ENCODE measurements at places on chromosomes 2 and 18.
A peak's percentile ranks its signal among the peaks of the same experiment; 100 is the strongest.

GRCh38 chr2:117720765-117721164 is 93.7 kb upstream of the DDX18 start:
- no peak for DNase-seq

DNA sequence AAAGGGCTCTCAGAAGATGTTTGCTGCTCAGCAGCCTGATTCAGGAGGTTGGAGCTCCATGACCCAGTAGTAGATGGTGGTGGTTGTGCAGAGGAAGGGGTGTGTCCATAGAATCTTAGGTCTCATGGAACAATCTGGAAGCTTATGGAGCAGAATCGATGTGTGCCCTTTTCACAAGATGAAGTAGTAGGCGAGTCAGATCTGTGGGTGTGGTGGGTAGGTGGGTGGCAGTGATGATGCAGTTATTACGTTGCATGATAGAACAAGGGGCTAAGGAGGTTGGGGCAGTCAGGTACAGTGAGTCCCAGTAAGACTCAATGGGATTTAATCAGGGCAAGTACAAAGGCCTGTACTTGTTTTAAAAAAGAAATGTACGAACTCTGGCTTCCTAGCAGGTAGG is 9.1 kb downstream of the TET3 start:
- no peak for DNase-seq

GRCh38 chr2:217286833-217287232 is 427.0 kb upstream of the TNP1 start:
- DNase-seq = no peak

GRCh38 chr18:62976227-62976626 is 260.9 kb downstream of the PHLPP1 start:
- no peak for DNase-seq

DNA sequence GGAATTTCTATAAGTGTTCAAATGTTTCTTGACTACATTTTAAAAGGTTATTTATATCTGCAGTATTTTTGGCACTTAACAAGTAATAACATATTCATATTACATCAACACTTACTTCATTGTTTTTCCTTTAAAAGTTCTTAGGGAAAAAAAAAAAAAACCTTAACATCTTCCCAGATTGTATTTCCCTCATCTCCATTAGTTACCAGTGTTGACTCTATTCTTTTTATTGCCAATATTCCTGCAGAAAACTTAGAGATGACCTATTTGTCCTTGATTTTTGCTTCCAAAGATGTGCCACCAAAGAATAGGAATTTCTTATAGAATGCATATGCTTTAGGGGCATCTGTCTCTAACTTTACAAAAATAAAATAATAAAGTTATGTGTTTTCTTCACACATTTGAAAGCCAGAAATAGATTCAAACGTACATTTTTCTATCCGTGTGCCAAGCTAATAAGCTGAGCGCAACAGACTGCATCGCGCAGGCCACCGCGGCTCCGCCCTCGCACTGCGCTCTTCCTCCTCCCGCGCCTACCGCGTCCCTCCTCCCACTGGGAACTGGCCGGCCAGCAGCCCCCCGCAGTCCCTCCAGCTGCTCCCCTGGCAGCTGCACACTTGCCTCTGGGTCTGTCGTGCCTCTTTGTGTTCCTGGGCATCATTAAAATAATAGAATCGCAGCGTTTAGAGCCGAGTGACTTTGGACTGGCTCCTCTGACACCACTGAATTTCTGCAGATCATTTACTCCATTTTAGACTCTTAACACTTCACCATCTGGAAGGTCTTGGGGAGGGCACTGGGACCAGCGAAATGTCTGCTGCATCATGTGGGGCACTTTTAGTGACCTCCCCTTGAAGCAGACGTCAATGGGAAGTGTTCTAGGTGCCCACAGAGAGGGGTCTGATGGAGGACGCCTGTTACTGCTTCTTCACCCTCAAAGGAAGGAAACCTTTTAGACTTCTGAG is 21.2 kb upstream of the NAB1 start:
- DNase-seq = peak; percentile 9

GRCh38 chr18:76374330-76375281 is 120.4 kb downstream of the ZNF516 start:
- DNase-seq = peak; percentile 59

DNA sequence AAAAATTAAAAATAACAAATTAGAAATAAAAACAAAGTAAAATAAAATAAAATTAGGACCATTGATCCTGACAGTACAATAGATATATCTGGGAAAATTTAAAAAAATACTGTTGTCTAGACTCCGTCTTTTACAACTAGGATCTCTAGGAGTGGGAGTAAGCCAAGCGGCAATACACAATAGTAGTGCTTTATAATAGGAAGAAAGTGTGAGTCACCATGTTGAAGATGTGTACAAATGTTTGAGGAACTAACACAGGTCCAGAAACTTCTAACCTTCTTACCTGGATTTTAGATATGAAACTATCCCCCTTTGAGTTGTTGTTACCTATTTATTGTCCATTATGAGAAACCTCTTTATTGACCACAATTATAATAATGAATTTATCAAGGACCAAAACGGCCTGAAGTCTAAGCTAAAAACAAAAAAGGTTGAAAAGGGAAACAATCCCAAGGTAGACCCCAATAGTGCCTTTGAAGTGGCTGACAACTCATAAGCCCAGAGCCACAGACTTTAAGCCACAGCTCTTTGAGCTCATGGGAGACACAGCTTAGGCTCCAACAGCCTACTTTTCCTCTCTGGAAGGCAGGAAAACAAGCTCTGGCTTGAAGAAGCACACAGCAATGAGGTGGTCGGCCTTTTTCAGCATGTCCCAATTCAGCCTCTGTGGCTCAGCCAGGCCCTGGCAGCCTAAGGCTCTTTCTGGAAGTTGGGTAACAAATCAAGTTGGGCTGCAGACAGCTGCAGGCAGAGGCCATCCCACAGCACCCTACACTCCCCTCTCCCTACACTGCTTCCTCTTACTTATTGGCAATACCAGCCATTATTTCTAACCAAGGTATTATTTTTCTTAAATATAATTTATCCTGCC is 62.9 kb downstream of the AQP4 start:
- no peak for DNase-seq

DNA sequence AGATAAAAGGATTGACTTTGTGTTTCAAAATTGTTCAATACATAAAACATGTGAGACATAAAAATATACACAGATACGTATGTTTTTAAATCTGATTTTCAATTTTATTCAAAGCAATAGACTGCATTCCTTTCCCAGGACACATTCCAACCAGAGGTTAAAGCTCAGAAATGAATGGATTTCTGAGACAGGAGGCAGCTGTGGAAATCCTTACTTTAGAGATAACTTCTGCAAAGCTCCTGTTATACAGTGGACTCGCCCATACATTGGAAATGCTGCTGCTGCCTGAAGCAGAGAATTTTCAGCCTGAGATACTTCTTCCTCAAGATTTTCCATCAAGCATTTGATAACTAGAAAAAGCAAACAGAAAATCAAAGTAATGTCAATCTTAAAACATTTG is 43.8 kb downstream of the THADA start:
- no peak for DNase-seq

DNA sequence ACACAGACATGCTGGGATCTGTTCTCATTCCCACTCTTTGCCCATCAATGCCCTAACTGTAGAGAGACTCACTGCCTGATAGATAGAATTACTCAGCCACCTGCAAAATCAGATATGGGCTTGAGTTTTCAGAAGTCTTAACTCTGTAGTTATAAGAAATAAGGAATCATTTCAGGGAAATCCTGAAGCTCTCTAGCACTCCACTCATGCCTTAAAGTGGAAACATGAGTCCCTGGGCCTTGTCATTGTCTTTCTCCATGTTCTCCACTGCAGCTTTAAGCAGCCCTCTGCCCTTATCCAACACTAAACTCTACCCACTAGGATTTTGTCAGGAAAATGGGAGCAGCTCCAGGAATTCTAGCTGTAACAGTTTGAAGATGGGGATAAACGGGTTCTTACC is 192.5 kb downstream of the SNTG2 start:
- no peak for DNase-seq

- DNase-seq = no peak
These were observed 46.9 kb upstream of the STRN start for GRCh38 chr2:37013315-37013641.

DNA sequence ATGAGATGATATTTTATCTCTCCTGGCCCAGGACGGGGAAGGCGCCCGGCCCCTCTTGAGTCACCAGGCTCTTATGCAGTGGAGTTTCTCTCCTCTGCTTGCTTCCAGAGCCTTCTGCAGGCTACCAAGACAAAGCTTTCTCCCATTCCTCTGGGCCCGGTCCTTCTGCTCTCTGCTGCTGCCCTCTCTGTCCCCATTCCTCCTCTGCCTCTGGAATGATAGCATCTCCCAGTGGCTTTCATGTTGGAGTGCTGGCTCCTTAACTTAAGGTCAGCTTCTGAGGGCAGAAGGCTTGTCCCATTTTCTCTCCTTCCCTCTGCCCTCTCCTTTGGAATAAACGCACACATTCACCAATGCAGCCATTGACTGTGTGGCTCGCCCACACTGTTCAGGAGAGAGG is 86.2 kb downstream of the SDC1 start:
- no peak for DNase-seq

DNA sequence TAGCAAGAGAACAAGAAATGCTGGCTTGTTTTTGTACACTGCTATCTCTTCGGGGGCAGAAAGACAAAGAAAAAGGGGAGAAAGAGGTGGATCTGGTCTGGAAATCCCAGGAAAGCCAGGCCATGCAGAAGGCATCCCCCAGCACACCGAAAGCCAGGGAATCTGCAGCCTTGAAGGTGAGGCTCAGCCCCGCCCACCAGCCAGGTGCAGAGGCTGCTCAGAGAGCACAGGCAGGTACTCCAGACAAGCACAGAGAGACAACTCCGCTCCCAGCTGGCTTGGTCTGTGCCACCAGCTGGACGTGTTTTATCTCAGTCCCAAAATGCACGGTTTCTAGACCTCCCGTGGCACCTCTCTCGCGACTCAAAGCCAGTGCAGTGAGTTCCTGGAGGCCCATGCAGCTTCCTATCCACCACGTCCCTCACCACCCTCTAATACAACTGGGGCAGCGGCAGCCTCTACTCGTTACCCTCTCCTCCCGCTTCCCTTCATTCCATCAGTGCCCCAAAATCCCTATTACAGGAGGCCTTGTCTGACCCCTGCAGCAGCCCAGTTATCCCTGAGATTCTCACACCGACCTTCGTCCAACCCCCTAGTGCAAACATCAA is 62.8 kb downstream of the HDAC4 start:
- DNase-seq = no peak

DNA sequence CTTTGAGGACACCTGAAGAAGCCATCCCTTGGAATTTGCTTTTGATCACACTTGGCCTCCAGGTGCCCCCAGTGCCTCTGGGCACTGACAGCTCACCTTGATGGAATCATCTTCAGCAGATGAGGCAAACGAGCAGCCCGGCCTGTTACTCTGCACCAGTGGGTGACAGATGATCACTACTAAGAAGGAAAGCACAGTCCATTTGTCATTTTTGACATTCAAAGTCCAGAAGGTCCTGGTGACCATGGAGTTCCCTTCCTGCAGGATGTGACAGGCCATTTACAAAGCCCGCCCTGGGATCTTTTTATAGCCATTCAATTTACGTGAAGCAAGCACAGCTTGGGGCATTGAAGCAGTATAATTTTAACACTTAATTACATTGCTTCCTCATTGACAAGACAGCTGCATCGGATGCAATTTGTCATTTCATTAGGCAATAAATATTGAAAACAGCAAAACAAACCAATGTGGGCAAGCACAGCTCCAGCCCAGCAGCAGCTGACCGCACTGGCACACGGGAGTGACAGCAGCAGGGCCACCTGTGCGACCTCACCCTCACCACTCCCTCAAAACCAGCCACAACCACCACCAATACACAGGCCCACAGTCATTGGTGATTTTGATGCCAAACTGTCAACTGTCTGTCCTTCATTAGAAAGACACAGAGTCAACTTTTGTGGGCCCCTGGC is 76.0 kb upstream of the SLC66A3 start:
- no peak for DNase-seq

- DNase-seq = no peak
These were observed 57.3 kb downstream of the NRP2 start for GRCh38 chr2:205739620-205740019.

DNA sequence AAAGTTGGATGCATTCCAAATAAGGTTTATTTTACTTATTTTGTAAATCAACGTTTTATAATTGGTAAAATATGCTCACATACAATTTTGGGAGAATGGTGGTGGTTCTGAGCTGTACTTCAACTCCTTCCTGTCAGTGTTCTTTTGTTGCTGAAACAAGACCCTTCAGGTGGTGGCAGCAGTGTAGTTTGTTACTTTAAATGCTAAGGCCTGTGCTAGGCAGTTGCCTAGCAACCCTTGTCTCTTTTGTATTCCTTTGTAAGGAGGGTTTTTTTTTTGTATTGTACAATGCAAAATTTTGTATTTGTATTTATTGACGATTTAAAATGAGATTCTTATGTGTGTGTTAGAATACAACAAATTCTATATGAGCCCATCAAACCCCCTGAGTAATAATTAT is 166.0 kb upstream of the FAM98A start:
- no peak for DNase-seq

- no peak for DNase-seq
These were observed 4.2 kb upstream of the HOXD13 start for GRCh38 chr2:176088048-176088936.

DNA sequence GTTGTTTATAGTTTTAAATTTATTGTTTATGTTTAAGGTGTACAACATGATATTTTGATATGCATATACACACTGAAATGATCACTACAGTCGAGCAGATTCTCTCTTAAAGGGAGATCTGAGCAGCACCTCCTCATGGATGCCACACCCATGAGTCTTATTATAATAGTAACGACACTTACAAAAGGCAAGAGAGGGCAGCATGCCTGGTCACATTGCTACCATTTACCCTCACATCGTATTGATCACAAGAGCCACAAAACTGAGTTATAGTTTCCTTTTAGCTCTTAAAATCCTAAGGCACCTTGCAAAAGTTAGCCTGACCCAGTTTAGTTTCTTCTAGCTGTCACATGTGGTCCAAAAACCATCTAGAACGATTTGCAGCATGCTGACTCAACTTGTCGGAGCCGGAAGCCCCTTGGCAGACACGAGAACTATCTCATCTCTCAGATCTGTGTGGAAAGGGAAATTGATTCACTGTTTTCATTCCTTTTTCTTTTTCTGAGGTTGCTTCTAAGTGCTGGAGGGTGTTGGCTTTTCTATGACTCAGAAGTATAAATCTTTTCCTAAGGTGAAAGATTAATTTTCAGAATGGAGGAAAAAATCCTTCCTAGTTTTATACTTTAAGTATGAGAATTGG is 85.3 kb downstream of the CDC42EP3 start:
- DNase-seq = peak; percentile 81

DNA sequence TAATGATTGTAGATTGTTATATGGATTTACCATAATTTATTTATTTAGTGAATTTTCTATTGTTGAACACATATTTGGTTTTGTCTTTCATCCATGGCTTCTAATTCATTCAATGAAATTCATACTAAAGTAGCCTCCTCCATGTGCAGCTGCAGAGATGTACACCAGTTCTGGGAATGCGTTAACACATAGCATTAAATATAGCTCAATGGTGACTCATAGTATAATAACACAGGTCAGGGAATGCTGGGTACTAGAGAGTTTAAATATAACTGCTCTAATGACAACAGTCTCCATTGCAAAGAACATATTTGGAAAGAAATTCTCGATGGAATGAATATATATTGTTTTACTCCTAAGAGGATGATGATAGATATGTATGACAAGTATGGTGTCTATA is 1190.2 kb upstream of the NRXN1 start:
- DNase-seq = no peak
